ENCODE measurements at places on chromosomes 6 and 20.

DNA sequence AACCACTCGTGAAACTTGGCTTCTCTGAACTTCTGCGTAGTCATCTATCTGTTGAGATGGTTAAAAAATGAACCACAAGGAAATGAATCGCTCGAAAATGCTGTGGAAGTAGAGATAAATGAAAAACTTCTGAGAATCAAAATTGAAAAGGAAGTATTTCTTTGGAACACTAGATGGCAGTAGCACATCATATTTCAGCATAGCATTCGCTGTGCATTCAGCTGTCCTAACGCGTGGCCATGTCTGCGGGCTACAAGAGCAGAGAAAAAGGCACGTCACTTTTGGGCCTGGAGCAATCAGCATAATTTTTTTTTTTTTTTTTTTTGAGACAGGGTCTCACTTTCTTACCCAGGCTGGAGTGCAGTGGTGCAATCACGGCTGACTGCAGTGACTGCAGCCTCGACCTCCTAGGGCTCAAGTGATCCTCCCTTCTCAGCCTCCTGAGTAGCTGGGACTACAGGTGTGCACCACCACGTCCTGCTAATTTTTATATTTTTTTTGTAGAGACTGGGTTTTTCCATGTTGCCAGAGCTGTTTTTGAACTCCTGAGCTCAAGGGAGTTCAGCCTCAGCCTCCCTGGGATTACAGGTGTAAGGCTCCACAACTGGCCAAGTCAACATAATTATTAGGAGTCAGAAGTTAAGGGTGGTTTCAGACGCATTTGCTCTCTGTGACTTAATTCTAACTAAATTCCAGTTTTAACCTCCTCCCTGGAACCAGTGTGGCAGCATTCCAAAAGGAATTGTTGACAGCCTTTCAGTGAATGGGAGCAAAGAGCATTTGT is 8.8 kb upstream of the PERP start:
- peak; percentile 15 for DNase-seq

GRCh38 chr6:94956910-94957309 is 620.4 kb upstream of the MANEA start:
- DNase-seq, result no peak

DNA sequence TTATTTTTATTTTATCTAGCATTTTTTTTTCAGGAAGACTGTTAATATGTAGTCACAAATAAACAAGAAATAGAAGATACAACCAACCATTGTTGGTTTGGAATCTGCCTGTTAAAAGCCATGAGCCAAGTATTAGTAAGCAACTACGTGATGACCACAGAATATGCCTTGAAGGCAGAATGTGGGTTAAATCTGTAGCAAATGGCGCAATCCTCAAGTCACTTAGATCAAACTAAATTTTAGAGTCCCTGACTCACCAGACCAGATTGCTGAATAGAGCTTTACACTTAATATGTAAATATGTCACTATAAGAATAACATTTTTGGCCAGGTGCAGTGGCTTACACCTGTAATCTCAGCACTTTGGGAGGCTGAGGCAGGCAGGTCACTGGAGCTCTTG is 800.1 kb upstream of the CITED2 start:
- no peak for DNase-seq

DNA sequence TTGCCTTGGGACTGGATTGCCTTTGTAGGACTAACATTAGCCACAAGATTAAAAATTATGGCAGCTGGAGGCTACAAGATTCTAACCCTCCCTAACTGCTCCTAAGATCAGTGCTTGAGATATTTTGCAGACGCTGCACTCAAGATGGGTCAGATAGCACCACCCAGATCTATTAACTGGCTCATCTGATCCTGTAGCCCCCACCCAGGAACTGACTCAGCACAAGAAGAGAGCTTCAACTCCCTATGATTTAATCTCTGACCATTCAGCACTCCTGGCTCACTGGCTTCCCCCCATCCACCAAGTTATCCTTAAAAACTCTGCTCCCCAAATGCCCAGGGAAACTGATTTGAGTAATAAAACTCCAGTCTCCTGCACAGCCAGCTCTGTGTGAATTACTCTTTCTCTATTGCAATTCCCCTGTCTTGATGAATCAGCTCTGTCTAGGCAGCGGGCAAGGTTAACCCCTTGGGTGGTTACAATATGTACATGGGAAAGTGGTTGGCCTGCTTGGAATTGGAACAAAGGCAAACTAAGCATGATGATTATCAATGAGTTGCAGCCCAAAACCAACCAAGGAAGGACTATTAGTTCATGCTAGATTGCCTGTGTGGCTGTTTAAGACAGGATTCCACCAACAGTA is 111.3 kb downstream of the OR2B2 start:
- DNase-seq, result no peak

DNA sequence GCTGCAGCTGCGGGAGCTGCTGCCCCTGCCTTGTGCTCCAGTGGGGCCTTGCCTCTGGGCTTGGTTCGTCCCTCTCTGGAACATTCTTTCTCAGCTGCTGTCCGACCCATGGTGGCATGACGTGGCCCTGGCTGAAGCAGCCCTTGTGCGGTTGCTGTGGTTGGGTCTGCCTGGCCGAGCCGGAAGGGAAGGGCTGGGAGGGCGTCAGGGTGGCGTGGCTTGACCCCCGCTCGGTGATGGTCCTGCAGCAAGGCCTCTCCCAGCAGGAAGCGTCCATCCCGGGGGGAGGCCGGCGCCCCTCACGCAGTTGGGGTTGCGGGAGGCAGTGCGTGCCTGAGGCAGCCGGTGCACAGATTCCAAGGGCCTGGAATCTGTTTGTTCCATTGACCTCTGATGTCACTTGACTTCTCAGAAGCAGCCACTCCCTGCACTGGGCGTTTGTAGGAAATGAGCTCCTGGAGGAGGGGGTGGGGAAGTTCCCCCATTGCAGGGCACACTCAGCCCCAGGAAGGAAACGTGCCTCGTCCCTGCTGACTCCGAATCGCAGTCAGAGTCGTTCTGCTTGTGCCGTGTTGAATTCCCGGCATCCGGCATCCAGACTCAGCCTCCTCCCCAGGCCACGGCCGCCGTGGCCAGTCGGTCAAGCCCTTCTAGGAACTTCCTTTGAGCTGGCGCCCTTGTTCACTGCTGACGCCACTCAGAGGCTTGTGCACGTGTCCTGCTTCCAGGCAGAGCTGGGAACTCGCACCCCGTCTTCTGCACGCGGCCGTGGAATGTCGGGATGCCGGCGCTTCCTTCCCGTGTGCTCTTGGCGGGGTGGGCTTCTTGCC is 9.7 kb upstream of the TNFRSF6B start:
- peak; percentile 53 for DNase-seq

DNA sequence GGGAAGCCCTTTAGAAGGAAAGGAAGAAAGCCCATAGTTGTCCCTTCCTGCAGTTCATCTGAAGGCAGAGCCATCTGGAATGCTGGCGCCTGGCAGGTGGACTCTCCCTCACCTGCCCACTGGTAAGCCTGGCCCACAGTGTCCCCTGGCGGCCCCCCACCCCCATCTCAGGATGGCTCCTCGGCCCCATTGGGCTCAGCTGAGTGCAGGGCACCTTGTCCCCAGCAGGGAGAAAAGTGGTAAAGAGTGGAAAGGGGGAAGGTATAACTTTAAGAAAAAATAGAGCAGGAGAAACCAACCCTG is 12.6 kb downstream of the SS18L1 start:
- no peak for DNase-seq

DNA sequence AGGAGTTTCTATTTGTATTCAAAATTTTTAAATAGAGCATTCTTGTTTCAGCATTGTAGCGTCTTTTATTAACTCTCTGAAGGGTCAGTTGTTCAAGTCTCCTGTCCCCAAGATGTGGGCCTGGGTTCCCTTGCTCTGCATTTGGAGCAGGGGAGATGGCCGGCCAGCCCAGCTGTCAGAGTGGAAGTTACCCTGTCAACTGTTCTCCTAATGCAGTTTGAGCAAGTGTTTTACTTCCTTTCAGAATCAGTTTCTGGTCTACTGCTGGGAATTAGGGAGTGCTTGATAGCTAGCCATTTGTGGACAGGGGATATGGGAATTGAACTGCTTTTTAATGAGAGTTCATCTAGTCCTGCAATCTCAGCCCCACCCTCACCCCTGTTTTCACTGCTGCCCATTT is 116.6 kb downstream of the QKI start:
- no peak for DNase-seq

DNA sequence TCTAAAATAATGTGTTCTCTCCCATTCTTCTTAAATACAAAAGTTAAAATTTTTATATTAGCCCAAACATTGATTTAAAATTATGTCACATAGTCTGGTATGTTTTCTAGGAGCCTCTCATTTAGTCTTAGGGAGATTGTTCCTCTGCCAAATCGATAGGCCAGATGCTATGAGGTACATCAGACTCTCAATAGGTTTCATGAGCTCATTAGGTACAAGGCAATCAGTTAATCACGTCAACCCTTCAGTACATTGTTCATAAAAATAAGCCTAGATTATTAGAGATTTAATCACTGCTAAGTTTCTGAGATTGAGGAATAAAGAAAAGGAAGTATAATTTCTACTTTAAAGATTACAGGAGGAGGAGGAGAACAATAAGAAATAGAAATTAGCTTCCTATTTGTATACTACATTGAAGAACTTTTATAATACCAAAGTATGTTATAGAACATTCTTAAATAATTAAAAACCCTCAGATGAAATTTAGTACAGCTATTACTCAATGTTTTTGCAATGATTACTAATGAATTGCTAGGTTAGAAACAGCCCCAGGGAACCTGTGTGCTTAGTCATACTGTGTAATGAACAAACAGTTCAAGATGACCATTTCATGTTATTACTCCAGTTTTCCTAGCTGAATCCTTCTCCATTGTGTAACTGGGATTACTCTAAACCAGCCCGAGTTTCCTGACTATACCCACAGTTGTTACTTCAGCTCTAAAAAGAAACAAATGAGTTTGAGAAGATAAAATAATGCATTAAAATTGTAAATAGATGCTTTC is 117.0 kb downstream of the BMP5 start:
- DNase-seq, result no peak

DNA sequence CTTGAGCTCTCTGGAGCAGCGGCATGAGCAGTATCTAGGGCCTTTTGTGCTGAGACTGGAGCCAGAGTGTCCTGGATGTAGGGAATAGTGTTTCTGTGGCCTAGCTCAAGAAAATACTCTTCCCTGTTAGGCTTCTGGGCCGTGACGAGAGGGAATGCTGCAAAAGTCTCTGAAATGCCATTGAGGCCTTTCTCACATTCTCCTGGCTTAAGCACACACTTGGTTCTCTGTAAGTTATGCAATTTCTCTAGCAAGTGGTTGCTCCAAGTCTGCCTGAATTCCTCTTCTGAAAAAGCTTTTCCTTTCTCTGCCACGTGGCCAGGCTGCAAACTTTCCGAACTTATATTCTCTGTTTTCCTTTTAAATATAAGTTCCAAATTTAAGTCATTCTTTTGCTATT is 744.4 kb downstream of the GRIK2 start:
- no peak for DNase-seq

DNA sequence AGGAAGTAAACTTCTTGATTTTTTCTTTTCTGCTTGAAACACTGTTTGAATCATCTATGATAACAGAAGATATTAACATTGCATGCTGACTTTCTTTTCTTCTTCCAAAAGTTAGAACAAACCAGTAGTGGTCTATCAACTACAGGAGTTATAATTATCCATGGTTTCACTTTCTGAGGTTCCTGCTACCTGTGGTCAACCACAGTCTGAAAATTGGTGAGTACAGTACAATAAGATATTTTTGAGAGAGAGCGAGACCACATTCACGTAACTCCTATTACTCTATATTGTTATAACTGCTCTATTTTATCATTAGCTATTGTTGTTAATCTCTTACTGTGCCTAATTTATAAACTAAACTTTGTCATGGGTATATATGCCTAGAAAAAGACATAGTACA is 86.1 kb downstream of the MAP7 start:
- DNase-seq, result no peak

GRCh38 chr6:7975764-7976146 is 65.2 kb upstream of the TXNDC5 start:
- no peak for DNase-seq

DNA sequence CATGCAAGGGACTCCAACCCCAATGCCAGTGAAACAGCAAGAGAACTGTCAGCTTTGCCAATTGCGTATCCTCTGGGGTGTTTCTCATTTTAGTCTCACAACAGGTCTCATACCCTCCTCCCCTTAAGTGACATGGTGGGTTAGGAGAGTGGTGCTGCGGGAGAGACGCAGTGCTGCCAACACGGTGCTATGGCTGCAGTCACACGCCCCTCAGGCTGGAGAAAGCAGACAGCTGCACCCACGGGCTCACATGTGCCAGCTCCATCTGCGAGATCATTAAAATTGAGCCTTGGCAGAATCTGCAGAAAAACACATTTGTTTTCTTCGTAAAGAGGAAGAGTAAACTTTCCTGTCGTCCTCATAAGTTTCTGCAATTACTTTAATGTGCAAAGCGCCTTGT is 114.7 kb downstream of the ANKRD60 start:
- no peak for DNase-seq

- DNase-seq, result no peak
These were observed 31.5 kb downstream of the PDE7B start for GRCh38 chr6:135883045-135883444.

- DNase-seq, result no peak
These were observed 199.2 kb upstream of the SUPT3H start for GRCh38 chr6:45576648-45577624.

DNA sequence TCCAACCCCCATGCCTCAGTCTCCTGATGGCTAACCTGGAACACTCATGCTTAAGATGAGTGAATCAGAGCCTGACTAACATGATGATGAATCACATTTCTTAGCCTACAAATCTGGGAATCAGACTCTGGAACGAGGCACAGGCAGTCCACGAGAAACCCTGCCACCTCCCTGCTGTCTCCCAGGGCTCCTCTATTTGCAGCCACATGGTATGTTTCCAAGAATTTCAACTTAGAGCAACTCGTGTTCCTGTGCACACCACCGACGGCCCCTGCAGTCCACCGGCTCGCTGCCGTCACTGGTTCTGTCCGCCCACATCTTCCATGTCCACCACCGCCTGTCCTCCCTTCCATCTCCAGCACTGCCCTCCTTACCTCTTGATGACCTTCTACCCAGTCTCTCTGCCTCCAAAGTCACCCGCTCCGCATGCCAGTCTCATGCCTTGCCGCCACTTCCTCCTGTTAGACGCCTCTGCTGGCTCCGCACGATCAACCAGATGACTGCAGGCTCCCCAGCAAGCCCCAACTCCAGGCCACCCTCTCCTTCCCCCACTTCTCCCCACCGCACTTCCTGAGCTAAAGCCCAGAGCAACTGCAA is 87.6 kb downstream of the AGPAT4 start:
- no peak for DNase-seq

DNA sequence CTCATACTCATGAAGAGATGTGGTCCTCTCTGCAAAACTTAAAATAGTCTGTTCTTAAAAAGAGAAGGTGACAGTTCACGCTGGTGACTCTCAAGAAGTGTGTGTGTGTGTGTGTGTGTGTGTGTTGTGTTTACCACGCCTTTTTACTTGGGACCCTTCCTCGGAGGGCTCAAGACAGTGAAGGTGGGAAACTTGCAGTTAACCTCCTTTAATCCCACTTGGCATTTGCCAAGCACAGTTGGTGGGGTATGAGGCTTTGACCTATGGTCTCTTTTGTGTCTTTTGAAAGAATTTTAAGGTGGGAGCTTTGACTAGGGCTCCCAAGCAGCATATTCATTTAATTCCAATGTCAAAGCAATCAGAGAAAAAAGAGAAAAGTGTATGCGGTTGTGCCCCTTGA is 395.8 kb downstream of the TFAP2B start:
- DNase-seq, result no peak

- DNase-seq, result no peak
These were observed 275.0 kb upstream of the FLRT3 start for GRCh38 chr20:14612391-14612790.
